Hematopoietic multipotent progenitor cell (in vitro differentiated cells): ENCODE measurements at places on chromosomes 3 and 15.

GRCh38 chr3:33578325-33579177 lies 138.3 kb upstream of the UBP1 start:
- no peak for DNase-seq

GRCh38 chr3:157088601-157089454 lies 71.1 kb downstream of the CCNL1 start:
- DNase-seq = peak; percentile 91

DNA sequence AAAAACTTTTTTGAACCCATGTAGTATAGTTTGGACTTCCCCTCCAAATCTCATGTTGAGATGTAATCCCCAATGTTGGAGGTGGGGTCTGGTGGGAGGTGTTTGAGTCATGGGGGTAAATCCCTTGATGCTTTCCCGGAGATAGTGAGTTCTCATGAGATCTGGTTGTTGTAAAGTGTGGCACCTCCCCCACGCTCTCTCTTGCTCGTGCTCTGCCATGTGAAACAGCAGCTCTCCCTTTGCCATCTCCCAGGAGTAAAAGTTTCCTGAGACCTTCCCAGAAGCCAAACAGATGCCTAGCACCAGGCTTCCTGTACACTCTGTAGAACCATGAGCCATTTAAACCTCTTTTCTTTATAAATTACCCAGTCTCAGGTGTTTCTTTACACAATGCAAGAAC lies 16.0 kb upstream of the RNU6-1 start:
- DNase-seq = no peak

DNA sequence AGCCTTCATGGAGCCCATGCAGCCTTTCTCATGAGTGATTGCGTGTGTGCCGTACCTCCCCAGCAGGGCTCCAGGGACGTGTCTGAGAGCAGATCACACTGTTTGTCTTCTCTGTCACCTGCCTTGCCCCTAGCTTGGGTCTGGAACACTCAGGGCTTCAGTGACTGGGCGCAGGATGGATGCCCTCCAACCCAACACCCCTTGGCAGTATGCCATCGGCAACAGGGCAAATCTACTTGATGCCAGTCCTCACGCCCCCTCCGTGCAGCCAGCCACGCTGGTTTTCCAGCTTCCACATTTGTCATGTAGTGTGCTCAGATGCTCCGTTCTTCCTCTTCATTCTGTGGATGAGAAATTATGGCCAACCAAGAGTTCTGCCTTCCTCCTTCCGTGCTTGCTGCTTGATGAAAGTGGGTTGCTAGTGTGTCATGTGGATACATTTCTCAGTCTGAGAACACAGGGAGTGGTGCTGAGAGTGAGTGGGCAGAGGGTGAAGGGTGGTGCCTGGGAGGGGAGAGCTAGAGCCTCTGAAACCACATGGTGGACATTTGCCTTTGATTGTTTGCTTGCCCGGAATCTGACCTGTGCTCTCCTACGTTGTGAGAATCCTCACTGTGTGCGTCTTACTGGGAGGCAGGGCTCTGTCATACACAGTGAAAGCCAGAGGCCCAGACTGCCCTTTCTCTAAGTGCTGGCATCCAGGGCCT lies 97.2 kb downstream of the FAM43A start:
- no peak for DNase-seq

DNA sequence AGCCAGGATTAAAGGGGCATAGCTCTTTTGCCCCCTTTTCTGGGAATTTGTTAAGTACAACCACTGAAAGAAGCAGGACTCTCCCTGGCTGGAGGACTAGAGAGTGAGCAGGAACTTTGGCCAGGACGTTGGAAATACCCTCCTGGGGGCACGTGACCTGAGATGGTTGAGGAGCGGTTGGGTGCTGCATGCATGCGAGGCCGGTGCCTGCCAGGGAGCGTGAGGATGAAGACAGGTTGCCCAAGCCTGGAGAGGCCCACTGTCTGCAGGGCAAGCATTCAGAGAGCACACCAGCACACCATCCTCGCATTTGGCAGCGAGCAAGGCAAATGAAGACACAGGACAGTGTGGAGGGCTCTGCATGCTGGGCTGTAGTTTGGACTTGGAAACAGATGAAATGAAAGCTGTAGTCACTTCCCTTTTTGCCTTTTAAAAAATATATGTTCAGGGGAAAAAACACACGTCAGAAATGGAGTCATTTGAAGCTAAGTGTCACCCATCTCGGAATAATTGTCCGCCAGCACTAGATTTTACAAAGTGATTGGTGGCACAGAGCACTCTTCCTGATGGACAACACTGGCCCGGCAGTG lies 217.6 kb downstream of the SLCO3A1 start:
- no peak for DNase-seq

DNA sequence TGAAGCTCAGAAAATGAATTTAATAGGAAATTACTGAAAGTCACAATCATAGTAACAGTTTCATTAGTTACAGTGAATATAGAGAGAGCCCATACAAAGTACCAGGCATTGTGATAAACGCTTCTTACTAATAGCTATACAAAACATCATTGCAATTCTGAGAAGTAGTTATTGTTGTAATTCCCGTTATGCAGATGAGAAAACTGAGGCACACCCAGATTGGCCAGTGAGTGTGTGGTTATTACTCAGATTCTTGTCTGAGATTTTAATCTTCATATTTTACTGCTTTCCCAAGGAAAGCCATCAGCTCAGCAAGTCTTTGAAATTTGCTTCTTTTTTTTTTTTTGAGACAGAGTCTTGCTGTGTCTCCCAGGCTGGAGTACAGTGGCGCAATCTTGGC lies 14.3 kb downstream of the FLNB start:
- no peak for DNase-seq

DNA sequence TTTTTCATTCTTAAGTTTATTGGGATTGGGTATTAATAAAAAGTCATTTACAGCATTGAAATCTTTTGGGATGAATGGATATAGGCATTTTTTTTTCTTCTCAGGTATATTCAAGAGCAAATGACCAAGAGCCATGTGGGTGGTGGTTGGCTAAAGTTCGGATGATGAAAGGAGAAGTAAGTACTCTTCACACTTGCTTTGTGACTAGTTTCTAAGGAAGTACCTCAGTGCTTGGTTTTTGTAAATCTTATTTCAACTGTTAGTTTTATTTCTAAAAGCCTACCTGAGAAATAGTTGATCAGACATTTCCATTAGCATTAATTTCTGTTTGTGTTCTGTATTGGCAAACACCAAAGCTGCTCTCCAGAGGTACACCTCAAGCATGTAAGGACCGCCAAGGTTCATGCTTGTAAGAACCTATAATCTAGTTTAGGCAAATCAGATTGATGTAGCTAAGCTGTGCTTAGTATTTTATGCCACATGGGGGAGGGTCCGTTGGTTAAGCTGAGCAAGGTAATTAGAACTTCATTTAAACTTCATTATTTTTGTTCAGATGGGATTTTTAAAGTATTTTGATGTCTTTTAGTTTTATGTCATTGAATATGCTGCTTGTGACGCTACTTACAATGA lies 35.4 kb downstream of the FXR1 start:
- no peak for DNase-seq

DNA sequence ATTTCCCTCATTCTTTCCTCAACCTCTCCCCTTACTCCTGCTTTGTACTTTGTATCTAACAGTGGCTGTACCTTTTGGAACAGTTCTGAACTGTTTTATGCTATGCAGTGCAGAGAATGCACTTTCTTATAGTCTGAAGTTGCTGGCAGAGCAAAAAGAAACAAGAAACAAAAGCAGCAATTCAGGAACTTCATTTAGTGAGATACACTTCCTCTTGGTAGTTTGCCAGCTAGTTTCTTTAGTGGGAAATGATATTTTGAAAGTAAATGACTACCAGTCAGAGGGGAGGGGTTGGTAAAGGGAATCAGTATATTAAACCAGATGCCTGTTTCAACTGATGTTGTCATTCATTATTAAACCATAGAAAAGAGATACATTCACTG lies 55.0 kb upstream of the CHD2 start:
- peak; percentile 95 for DNase-seq

DNA sequence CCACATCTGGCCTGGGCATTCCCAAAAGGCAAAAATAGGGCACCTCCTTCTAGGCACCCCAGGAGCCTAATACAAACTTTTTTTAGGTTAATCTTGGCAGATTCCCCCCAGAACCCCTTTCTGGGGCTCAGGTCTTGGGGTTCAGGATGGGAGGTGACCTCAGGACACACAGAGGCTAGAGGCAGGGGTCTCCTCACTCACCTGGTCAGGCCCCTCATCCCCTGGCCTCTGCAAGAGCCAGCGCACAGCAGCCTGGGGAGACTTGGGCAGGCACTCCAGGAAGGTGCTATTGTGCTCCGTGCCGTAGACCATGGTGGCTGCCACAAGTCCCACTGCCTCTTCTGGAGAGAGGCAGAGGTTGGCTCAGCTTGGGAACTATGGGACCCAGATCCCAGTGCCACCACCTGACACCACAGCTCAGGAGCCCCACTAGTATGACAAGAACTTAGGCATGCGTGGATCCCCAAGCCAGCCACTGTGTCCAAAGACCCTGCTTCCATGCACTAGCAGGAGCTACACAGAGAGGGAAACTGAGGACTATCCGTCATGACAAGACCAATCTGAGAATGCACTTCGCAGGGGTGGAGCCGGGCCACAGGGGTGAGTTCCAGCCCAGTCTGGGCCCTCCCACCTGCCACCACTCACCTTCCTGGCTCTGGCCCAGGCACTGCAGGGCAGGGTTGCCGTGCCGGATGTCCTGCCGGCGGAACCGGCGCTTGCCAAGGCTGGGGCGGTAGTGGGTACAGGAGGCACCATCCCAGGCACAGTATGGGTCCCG lies 7.4 kb downstream of the SEMA3G start:
- no peak for DNase-seq

- no peak for DNase-seq
Observed at GRCh38 chr15:47620960-47621681, 96.2 kb upstream of the SEMA6D start.

- DNase-seq = no peak
Observed at GRCh38 chr3:48415251-48415953, 14.5 kb downstream of the PLXNB1 start.

- no peak for DNase-seq
Observed at GRCh38 chr3:49012441-49013017, 5.3 kb downstream of the WDR6 start.

- DNase-seq = no peak
Observed at GRCh38 chr3:64271631-64272030, 46.4 kb upstream of the PRICKLE2 start.

- DNase-seq = no peak
Observed at GRCh38 chr3:8822141-8822540, 52.7 kb upstream of the OXTR start.

DNA sequence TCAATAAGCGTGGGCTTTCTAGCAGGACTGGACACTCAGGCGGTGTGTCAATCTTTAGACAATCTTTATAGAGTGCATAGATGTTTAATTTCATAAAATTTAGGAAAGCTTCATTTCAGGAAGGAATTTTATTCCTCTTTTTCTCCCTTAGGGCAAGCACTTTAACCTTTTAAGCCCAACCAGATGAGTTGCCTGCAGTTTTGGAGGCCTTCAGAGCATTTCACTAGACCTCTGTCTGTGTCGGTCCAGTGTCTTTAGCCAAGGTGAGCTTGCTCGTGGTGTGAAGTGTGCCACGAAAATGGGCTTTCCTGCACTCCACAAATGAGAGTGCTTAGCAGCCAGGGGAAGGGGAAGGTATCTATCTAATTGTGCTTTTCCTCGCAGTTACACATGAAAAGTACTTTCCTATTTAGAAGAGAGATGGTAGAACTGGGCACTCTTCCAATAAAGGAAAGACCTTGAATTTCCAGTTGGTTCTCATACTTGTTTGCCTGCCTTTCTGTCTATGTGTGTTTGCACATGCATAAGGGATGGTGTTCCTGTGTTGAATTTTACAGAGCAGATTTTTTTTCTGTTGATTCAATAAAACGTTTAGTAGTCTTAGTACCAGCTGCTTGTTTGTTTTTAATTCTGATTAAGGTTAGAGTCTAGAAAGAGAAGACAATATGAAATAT lies 53.6 kb downstream of the FEZF2 start:
- no peak for DNase-seq

GRCh38 chr3:184523825-184524615 lies 37.6 kb upstream of the EPHB3 start:
- DNase-seq = peak; percentile 54

- no peak for DNase-seq
Observed at GRCh38 chr15:67809441-67809840, 15.9 kb upstream of the SKOR1 start.

DNA sequence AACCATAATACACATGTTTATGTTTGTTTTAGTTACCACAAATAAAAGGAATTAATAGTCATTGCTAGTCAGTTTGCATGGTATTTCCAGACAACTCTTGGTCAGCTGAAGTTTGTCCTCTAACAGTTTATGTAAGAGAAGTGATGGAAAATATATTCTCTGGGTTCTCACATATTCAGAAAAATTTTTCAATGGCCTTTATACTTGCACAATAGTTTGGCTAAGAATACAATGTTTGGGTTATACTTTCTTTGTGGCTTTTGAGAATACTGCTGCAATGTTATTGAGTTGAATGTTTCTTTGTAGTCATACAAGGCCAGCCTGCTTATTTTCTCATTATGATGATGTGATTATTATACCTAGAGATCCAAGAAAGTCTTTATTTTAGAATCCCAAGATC lies 133.9 kb downstream of the RAP2B start:
- no peak for DNase-seq

GRCh38 chr15:46703020-46703861 lies 1014.1 kb upstream of the SEMA6D start:
- DNase-seq = no peak

GRCh38 chr3:181613191-181613590 lies 98.5 kb upstream of the SOX2 start:
- DNase-seq = no peak

DNA sequence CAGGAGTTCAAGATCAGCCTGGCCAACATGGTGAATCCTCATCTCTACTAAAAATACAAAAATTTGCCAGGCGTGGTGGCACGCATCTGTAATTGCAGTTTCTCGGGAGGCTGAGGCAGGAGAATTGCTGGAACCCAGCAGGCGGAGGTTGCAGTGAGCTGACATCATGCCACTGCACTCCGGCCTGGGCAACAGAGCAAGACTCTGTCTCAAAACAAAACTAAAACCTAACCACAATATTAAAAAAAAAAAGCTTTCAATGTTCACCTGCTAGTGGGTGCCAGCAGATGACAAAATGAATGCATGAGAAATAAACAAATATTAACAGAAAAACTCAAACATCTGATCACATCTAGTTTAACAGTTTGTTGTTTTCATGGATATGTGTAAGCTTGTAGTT lies 9.0 kb downstream of the SLC24A1 start:
- no peak for DNase-seq

DNA sequence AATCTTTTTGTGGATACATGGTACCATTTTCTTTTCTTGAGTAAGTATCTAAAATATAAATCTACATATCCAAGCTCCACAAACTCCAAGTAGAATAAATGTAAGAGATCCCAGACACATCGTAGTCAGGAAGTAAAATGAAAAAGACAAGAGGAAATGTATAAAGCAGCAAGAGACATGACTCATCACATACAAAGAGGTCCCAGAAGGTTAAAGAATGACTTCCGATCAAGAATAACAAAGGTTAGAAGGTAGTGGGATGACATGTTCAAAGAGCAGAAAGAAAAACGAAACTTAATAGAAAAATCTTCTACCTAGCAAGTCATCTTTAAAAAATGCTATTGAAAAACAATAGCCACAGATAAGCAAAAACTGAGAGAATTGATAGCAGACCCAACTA lies 705.8 kb downstream of the NR2F2 start:
- no peak for DNase-seq

- no peak for DNase-seq
Observed at GRCh38 chr3:197019021-197019420, 10.6 kb downstream of the MELTF start.
